Stimulated activated CD8-positive, alpha-beta memory T cell treated with anti-CD3 and anti-CD28 coated beads, Interleukin-7, amount 100 ng/mL, for 1 hour (primary cell): ENCODE measurements at places on chromosomes 3 and 15.

DNA sequence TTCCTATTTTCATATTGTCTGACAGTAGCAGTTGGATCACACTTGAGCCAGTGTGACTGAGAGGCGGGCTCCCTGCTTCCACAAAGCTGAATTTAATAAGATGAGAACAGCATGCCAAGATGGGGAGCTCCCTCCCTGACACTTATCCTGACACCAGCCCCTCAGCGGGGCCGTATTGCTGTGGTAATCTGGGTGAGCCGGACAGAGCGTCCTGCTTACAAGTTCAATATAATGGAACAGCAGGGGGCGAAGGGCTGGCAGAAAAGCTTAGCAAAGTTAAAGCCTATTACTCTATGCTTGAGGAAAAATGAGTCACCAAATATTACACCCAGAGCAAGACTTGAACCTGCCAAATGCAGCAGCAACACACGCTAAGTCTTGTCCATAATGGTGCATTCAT is 163.8 kb upstream of the CMC1 start:
- DNase-seq: no peak

DNA sequence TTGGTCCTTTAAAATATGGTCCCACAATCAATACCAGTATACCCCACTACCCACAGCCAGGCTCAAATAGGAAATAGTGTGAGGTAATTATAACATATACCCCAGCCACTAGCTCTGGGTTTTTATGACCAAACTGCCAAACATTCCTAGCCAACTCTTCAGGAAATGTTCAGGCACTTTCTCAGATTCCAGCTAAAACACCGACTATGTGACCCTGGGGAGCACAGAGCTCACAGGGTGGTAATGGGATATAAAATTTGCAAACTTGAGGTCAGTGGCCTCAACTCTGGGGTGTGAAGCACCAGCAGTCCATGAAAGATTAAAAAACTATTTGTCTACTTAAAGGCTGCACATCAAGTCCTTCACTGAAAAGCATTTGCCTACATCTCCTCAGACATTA is 12.9 kb downstream of the FBN1 start:
- no peak for DNase-seq

GRCh38 chr3:185400866-185401265 is 37.9 kb downstream of the MAP3K13 start:
- DNase-seq: no peak

DNA sequence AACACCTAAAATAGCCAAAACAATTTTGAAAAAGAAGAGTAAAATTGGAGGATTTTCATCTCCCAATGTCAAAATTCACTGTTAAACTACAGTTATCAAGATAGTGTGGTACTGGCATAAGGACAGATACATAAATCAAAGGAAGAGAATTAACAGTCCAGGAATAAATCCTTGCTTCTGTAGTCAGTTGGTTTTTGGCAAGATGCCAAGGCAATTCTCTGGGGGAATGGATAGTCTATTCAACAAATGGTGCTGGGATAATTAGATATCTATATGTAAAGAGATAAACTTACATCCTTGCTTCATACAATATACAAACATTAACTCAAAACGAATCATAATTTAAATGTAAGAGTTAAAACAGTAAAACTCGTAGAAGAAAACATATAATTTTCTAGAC is 57.9 kb upstream of the SELENOK start:
- DNase-seq: no peak

DNA sequence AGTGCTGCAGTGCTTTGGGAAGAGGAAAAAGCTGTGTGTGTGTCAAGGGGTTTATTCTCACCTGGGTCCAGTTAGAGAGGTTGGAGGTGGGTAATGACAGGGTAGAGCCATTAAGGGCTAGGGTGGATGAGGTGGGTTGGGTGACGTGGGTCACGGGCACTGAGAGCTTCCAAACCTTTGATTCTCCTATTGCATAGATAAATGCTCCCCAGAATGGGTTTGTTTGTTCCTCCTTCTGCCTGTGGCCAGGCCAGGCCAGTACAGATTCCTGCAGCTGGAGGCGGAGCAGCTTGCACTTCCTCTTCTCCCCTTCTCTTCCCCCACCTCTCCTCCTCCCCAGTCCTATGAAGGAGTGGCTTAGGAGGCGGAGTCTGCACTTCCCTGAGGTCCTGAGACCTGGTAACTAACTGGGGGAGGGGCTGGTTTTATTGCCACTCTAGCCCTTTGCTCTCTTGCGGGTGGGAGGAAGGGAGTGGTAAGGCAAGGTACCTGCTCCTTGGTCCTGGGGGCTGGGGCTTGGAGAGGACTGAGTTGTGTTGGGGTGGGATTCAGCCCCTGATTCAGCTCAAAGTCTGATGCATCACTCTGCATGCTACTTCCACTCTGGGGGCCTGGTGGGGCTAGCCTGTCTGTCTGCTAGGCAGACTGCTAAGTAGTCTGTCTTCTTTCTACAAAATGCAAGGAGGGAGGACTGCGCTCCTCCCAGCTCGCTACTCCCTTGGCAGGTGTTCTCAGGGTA is 3.5 kb downstream of the SPINT1 start:
- no peak for DNase-seq

- no peak for DNase-seq
Observed at GRCh38 chr3:128064962-128065361, 12.7 kb downstream of the SEC61A1 start.

GRCh38 chr3:36697229-36698001 is 66.9 kb downstream of the DCLK3 start:
- no peak for DNase-seq

GRCh38 chr15:77163781-77164384 is 93.0 kb upstream of the TSPAN3 start:
- no peak for DNase-seq

- DNase-seq: no peak
Observed at GRCh38 chr3:195907934-195908693, at the start of gene TNK2. TNK2 (minus strand) TSS chr3:195908551; CDS start chr3:195888588, 19,963 bp downstream.

GRCh38 chr15:101201411-101202174 is 50.3 kb downstream of the CHSY1 start:
- no peak for DNase-seq

GRCh38 chr15:93372208-93372864 is 283.3 kb upstream of the RGMA start:
- no peak for DNase-seq

GRCh38 chr15:83248151-83249029 is 36.1 kb downstream of the BNC1 start:
- DNase-seq: no peak

GRCh38 chr3:159077860-159078259 is 276.0 kb downstream of the MFSD1 start:
- no peak for DNase-seq

GRCh38 chr15:70636540-70637165 is 126.7 kb downstream of the UACA start:
- DNase-seq: no peak

GRCh38 chr15:41876007-41876406 is 17.8 kb downstream of the SPTBN5 start:
- no peak for DNase-seq

- no peak for DNase-seq
Observed at GRCh38 chr3:47617086-47618010, 38.7 kb upstream of the CSPG5 start.

DNA sequence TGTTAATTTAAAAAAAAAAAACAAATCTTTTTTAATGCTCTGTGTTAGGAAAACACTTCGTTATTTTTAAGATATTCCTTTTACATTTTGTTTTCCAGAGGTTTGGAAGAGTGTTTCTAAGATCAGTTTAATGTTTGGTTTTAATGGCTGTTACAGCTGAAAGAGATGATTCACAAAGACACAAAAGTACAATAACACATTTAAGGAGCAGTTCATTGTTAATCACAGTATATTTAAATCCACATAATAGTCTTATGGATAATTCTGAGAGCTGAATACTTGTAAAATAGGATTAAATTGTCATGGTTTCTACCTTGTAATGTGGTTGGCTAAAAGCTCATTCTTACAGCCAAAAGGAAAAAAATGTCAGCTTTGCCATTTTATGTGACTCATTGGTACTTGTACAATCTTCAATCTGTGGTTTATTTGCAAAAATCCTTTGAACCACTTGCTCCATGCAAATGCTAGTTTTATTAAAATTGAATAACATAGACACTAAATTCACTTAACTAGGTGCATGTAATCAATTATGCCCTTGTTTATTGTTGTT is 426.4 kb downstream of the NLGN1 start:
- no peak for DNase-seq

DNA sequence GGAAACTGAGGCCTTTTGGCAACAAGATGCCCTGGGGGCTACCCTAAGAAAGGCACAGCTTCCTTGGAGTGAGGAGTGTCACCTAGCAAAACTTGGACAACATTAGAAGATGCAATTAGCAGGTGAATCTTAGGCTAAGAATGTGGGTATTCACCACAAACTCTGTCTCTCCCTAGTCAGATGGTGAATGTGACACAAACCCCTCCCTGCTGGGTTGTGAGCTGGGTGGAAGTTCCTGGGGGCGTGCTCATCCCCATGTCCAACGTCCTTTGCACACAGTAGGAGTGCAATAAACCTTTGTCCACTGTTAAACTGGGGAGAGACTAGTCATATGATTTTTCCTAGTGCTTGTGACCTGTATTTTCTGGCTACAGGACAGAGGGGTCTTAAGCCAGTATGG is 67.1 kb upstream of the SH3GL3 start:
- DNase-seq: no peak

DNA sequence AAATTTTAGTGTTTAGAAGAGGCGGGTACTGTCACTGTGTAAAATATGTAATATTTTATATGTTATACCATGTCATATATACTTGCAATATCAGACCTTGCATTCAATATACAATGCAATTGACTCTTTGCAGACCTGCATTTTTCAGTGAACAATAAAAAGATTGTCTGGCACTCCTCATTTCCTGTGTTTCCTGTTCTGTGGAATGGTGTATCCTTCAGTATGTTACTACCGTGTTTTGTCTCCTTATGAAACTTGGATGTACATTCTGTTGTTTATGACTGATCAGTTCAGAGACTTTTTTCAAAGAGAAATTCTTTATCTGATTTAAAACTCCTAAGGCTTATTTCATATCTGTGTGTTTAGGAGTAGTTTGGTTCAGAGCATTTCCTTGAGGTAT is 31.5 kb downstream of the APH1B start:
- DNase-seq: no peak

GRCh38 chr3:155323063-155323666 is 29.7 kb upstream of the STRIT1 start:
- no peak for DNase-seq

DNA sequence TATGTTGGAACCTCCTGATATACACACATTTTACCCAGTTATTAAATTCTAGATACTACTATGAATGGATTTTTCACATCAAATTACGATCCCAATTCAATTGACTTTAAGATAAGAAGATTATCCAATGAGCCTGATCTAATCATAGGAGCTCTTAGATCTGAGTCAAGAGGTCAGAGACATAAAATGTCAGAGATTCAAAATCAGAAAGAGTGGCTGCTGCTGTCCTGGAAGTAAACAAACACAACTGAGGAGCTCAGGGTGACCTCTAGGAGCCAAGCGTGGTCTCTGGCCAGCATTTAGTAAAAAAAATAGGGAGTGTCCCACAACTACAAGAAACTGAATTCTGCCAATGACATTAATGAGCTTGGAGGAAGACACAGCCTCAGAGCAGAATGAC is 557.1 kb upstream of the CBLB start:
- no peak for DNase-seq

DNA sequence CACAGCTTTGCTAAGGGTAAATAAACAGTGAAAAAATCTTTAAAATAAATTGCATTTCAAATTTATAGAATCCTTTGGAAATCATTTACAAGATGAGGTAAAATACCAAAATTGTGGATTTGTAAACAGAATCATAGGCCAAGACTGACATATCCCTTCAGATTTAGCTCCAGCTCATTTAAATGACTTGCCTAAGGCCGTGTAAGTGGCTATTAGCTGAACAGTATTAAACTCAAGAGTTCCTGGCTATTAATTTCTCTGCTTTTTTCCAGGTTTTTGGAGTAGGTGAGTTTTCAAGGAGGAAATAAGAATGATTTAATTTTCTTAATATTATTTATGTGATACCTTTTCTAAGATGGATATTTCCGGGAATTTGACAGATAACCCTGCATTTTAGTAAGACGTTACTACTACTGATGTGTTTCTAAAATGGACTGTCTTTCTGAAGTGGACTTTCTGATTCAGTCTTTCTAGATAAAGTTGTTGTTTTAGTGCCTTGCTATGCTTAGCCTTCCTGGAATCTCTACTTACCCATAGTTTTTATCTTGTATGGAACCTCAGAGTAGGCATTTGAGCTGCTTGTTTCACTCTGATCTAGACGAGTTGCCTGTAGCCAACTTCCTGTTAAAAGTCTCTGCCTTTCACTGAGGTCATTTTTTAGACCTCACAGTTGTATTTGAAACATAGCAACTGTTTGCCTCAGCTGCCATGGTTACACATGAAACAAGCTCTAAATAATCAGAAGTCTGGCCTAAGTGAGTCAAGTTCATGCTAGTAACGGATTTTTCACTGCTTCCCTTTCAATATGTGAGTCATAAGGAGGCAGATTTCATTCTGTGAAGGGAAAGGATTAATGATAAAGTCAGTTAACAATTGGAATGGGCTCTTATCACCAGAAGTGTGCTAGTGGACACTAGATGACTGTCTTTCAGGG is 127.0 kb downstream of the KLHL25 start:
- no peak for DNase-seq

- no peak for DNase-seq
Observed at GRCh38 chr3:197549261-197549885, 6.4 kb downstream of the BDH1 start.

- no peak for DNase-seq
Observed at GRCh38 chr3:34090876-34091275, 292.4 kb downstream of the PDCD6IP start.

GRCh38 chr15:34436126-34436955 is 1.3 kb downstream of the GOLGA8A start:
- no peak for DNase-seq

GRCh38 chr3:53140847-53141845 is 10.9 kb upstream of the RFT1 start:
- no peak for DNase-seq

DNA sequence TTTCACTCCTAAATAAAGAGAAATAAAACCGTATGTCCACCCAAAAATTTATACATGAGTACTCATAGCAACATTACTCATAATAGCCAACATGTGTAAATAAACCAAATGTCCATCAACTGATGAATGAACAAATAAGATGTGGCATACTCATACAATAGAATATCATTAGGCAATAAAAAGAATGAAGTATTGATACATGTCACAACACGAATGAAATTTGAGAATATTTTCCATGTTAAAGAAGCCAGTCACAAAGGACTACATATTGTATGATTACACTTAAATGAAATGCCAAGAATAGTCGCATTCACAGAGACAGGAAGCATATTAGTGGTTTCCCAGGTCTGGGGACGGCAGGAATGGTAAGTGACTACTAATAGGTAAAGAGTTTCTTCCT is 869.2 kb downstream of the IGSF11 start:
- no peak for DNase-seq

DNA sequence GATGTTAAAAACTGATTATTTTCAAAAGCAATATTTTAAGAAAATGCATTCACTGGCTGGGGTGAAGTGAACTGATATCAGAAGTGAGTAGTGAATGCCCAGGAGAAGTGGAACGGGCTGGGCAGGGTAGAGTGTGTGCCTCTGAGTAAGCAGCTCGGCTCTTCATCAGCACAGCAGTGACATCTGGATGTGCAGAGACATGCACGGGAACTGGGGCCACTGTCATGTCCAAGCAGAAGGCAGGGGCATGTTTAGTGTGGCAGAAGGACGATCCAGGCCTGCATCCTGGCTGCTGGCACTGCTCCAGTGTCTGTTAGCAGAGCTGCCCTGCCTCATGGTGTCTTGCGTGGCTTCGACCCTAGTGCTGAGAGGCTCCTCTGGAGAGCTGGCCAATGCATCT is 305.6 kb upstream of the LRRFIP2 start:
- no peak for DNase-seq

- DNase-seq: no peak
Observed at GRCh38 chr3:107806536-107806935, 283.8 kb downstream of the BBX start.
